ENCODE measurements at places on chromosomes 4 and X. TPM values are rescaled to one million over a fixed set of nuclear protein-coding genes. Genes with fewer than 3 reads are reported as not detected.

The AFF2 gene
- 3.2 TPM for total RNA-seq

DNA sequence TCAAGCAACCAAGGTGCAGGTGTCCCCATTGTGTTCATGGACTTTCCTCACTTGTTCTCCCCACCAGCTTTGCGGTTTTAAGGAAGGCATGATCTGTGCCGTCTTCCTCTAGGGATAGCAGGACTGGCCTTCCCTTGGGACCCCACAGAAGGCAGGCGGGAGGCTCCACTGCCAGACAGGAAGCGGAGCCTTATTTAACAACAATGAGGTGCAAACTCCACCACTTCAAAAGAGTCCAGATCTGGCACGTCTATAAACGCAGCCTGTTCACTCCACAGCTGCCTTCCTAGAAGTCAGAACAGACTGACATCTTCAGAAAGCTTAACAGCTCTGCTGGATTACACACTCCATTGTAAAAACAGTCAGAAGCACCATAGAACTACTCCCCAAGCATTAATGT, 1.7 kb upstream of the GPR143 start:
- no peaks in the 10 kb centered on the region for H3K4me1 ChIP-seq
- peaks cover 15% of the 10 kb centered on the region for H3K27me3 ChIP-seq

DNA sequence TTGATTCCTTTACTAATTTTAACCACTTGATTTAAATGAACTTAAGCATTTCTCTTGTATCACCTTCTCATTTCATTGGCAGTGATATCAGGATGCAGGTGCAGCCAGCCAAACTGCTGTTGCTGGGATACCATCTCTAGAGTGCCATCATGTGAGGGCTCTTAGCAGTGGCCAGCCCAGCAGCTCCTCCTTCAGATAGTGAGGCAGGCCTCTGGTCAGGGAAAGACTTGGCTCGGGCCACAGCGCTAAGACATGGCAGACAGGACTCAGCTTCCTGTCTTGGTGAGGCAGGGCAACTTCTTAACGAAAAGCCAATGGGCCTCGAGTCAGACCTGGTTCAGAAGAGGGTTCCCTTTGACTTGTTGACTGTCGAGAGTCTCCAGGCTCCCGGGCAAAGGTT, 50.0 kb downstream of the NOP14 start:
- H3K27ac ChIP-seq = no peak overlapping the region
- H3K4me3 ChIP-seq = no peak overlapping the region
- no peak for DNase-seq
- peaks cover 7% of the 10 kb centered on the region for H3K4me1 ChIP-seq
- peaks cover 77% of the 10 kb centered on the region for H3K36me3 ChIP-seq

GRCh38 chr4:55396308-55397125, 760 bp downstream of the TMEM165 start:
- H3K27me3 ChIP-seq = no peaks in the 10 kb centered on the region
- peak overlapping the region; percentile 79 for H3K27ac ChIP-seq
- DNase-seq = peak; percentile 20
- H3K36me3 ChIP-seq = peaks cover 43% of the 10 kb centered on the region

DNA sequence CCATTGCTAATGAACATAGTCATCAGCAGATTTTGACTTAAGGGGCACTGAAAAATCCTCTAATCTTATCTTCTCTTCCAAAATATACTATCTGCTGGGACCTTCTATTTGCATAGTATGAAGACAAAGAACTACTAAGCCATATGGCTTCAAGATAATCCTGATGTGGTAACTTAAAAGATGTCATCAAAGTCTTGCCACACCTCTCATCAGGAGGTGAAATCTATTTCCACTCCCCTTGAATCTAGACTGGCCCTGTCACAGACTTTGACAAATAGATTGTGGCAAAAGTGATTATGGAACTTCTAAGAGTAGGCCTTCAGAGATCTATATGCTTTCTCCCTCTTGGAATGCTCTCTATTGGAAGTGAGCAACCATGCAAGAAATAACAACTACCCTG, 27.3 kb upstream of the TET2 start:
- no peaks in the 10 kb centered on the region for H3K4me1 ChIP-seq
- H3K27ac ChIP-seq = no peak overlapping the region
- H3K27me3 ChIP-seq = peaks cover 9% of the 10 kb centered on the region
- no peak overlapping the region for H3K4me3 ChIP-seq
- no peak for DNase-seq

Data from activated T-helper 2 cell treated with anti-CD3 and anti-CD28 coated beads, Interferon-gamma antibody, Interleukin-2, Interleukin-4, amounts not matched to agents 10 μg/mL and 5 μg/mL and 100 μg/mL, durations not matched to agents 14 hours and 24 hours and 36 hours (primary cell).